ENCODE measurements at places on chromosomes 4 and X. TPM values are rescaled to one million over a fixed set of nuclear protein-coding genes. Genes with fewer than 3 reads are reported as not detected.

The SLC7A11 gene
- total RNA-seq: 5.4 TPM

- DNase-seq: peak; percentile 4
These were observed 936 bp downstream of the TMEM144 start for GRCh38 chr4:158211222-158211621.

DNA sequence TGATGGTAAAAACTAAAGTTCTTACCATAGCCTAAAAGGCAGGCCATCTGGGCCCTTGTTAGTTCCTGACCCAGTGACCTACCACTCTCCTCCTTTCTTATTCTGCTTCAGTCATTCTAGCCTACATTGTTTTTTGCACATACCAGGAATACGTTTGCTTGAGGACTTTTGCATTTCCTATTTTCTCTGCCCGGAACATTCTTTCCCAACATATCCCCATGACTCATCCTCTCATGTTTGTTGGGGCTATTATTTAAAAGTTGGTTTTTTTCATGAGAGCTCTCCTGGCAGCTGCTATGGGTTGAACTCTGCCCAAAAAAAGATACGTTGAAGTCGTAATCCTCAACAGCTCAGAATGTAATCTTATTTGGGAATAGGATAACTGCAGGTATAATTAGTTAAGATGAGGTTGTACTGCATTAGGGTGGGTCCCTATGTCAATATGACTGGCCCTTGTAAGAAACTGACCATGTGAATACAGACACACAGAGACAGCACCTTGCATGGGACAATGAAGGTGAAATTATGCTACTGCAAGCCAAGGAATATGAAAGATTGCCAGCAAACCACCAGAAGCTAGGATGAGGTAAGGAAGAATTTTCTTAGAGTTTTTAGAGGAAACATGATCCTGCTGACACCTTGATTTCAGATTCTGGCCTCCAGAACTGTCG is 138.3 kb upstream of the PDHA2 start:
- no peak for DNase-seq

GRCh38 chr4:52685316-52685715 is 26.2 kb upstream of the USP46 start:
- no peak for DNase-seq

- DNase-seq: peak; percentile 92
These were observed 25.4 kb downstream of the SEC31A start for GRCh38 chr4:82865592-82865991.

GRCh38 chr4:187103351-187103750 is 379.7 kb upstream of the FAT1 start:
- no peak for DNase-seq
